Stimulated activated CD8-positive, alpha-beta memory T cell treated with anti-CD3 and anti-CD28 coated beads, Interleukin-12 subunit alpha, Interleukin-12 subunit beta, amount 100 ng/mL, for 4 hours (primary cell): ENCODE measurements at places on chromosomes 12 and 14.

- DNase-seq = no peak
Observed at GRCh38 chr14:89382901-89383845, 33.9 kb downstream of the FOXN3 start.

DNA sequence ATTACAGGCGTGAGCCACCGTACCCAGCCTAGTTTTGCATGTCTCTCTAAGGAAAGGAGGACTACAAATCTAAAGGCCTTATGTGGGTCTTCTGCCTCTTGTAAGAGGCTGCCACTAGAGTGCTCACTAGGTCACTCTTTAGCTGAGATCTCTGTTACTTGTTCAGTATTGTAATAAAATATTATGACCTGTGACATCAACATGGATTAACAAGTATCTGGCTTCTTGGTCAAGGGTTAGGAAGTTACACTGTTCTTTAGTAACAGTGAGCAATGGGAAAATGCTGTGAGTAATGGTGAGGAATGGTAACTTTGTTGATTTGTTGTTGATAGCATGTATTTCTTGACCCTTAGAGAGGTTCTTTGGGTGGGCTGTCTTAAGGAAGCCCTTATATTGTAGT lies 50.5 kb downstream of the ERC1 start:
- no peak for DNase-seq

GRCh38 chr14:59036134-59036533 lies 152.3 kb upstream of the DAAM1 start:
- no peak for DNase-seq

GRCh38 chr12:106302401-106303201 lies at the start of gene TCP11L2:
Gene TCP11L2, plus strand, starts transcription at chr12:106302733. Its CDS starts 8,343 bp downstream, at chr12:106311076.
- peak; percentile 77 for DNase-seq

GRCh38 chr14:36579573-36580140 lies 2.8 kb downstream of the NKX2-8 start:
- no peak for DNase-seq

- DNase-seq = no peak
Observed at GRCh38 chr12:56591961-56592360, 38.2 kb downstream of the BAZ2A start.

- no peak for DNase-seq
Observed at GRCh38 chr12:105861227-105861626, 277.5 kb downstream of the NUAK1 start.

GRCh38 chr12:6444031-6444430 lies 724 bp upstream of the CD27 start:
- DNase-seq = no peak

DNA sequence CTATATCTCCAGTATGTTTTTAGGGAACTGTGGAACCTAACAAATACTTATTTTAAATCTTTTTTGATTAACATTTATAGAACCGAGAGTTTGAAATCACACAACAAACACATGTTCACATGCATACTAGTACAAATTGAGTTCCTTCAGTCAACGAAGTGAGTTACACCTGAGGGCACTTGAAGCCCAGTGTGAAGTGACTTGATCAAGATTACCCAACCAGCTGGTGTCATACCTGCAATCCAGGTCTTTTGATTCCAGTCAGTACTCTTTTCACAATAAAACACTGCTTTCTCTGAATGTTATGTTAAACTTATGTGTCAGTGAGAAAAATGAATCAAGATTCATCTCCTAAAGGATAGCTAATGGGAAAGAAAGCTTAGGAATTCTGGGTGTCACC lies 35.2 kb downstream of the VRK1 start:
- no peak for DNase-seq

GRCh38 chr14:22251090-22251489 lies 337.9 kb downstream of the DAD1 start:
- no peak for DNase-seq

- DNase-seq = no peak
Observed at GRCh38 chr12:14261096-14261495, 104.4 kb upstream of the ATF7IP start.

DNA sequence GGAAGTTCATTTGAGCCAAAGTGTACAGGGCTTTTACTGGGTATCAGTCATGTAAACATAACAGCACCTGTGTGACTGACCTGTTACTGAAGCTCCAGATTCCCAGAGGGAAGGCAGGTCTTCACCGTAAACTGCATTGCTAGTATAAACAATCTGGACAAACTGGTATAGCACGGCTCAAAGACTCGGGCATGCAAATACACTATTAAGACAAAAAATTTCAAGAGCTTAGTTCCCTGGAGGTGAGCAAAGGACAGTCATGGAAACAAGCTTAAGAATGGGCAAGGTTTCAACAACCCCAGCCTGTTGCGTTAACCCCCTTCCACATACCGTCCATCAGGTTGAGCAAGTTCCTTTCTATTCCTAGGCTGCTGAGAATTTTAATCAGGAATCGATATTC lies 9.4 kb downstream of the PARP11 start:
- DNase-seq = no peak

DNA sequence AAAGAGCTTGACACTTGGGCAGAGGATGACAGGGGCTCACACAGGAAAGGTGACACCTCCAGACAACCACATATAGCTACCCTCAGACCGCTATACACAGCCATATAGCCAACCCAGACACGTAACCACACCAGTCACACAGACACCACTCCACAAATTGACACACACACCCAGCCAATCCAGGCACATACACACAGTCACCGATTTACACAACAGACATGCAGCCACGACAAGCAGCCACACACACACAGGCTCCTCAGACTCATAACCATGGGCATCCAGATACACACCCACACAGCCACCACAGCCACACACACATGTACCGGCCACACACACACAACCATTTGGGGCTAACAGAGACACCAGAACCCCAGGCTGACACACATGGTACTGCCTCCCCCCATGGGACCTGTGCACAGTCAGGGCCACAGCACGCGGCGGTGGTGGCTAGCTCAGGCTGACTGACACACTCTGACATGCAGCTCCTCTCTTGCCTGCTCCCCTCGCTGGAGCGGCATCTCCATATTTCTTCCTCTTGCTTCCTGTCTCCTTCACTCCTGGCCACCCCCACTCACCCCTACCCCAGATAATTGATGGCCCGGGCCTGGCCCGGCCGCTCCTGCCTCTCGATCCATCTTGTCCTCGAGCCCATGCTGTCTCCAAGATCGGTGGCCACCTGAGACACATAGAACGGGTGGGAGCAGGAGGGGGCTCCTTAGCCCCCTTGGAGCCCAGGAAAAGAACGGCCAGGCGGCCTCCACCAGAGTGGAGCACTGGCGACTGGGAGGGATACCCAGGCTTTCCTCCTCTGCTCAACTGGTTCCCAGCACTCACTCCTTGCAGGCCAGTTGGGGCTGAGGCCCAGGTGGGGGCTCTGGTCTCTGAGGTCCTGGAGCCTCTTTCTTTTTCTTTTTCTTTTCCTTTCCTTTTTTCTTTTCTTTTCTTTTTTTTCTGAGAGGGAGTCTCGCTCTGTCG lies 6.0 kb upstream of the SHMT2 start:
- DNase-seq = no peak

DNA sequence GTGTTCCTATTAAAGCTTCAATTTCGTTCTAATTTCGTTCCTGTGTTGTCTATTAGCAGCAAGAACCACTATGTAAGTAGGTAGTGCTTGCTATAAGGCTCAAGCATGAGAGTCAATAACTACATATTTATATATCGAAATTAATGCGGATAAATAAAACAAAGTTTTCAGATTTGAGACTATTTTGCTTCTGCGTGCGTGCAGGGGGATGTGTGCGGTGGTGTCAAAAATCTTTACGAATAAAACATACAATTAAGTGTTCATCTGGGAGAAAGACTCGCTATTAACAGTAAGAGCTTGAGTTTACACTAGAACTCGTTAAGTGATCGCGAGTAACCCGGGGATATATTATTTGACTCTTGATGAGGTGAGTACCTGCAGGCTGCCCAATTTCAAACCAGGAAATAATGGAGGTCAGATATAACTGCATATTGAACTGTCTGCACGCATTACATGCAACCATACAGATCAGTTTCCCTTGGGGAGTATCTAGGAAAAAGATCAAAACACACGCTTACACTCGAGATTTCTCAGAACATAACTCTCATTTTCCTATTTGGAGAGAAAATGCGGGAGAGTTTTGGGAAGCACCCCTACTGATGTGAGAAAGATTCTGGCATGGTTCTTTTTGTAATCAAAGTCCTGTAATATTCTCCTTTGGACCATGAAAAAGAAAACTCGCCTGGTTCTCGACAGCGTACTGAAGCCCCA lies 813 bp downstream of the TWF1 start:
- no peak for DNase-seq

DNA sequence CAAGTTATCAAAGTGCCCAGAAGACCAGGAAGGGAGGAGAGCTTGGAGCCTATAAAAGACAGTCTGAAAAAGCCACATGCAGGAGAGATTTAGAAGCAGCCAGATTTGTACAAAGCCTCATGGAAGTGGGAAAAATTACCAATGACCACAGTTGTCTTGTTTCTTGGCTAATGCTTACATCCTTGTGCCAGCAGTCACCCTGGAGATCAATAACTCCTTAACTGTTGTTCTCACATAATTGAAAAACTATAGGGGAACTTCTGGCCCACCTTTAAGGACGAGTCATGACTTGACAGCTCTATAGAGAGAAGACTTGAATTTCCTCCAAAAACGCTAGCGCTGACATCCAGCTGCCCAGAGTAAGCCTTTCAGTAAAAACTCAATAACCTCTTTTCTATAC lies 313.1 kb downstream of the GALC start:
- DNase-seq = no peak

- DNase-seq = no peak
Observed at GRCh38 chr14:81302638-81303037, 81.9 kb upstream of the GTF2A1 start.

- DNase-seq = no peak
Observed at GRCh38 chr12:122982477-122982815, 2.0 kb downstream of the ARL6IP4 start.

DNA sequence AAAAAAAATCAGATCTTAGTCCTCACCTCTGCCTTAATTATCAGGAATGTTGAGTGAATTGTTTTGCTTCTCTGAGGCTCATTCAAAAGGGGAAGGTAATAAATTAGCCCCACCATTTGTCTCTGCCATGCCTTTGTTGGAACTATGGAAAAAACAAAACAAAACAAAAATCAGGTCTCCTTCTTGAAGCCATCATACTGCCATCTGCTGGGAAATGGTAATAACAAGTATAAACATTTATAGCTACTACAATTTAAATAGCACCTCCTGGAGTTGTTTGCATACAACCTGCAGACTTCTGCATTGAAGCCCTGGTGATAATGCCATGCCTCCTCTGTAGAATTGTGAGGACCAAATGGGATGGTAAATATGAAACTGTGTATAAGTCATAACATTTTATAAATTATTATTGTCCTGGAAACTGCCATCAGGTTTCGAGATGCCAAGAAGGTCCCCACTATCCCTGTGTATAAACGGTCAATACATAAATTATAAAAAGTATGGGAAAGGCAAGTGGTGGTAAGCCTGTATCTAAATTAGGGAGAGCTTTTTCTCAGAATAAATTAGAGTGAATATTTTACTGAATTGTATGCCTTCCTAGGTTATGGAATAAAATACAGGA lies 87.2 kb upstream of the FGD4 start:
- DNase-seq = no peak

DNA sequence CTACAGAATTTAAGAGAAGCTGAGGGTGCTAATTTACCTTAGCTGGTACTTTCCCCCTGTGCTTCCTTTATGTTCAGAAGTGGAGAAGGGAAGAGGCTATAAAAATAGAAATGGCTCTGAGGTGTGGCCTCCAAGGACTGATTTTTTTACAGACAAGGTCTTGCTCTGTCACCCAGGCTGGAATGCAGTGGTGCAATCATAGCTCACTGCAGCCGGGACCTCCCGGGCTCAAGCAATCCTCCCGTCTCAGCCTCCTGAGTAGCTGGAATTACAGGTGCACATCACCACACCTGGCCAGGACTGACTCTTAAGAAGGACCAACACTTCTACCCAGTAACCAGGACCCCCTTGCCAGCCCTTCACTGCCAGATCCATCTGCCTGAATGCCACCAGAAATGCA lies 23.9 kb upstream of the NAP1L1 start:
- DNase-seq = no peak

DNA sequence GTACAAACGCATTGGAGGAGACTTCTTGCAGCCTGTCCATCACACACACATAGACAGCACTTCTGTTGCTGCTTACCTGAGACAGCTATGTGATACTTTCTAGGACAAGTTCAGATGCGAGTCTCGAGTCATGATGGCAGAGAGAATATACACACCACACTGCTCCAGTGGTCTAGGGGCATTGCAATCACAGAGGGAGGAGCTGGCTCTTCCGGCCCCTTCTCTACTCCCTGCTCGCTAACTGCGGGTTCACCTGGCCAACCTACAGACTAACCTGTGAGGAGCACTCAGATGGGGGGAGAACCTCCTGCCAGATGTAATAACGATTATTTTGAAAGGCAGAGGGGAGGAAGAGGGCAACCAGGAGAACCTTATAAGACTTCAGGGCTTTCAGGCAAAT lies 30.7 kb downstream of the EMP1 start:
- DNase-seq = no peak

DNA sequence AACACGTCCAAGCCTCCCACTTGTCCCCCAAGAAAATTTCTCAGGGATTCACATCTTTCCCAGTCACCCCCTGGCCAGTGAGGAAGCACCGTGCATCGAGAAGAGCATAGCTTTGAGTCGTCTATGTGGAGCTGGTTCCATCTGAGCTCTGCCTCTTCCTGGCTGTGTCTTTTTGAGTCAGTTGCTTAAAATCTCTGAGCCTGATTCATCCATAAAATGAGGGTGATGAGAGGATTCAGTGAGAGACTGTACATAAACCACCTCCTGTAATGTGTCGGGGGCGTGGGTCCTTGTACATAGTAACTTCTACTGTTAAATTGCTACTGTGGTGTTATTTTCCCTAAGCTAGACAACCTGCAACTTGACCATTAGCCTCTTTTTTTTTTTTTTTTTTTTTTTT lies 13.8 kb downstream of the CD9 start:
- no peak for DNase-seq

DNA sequence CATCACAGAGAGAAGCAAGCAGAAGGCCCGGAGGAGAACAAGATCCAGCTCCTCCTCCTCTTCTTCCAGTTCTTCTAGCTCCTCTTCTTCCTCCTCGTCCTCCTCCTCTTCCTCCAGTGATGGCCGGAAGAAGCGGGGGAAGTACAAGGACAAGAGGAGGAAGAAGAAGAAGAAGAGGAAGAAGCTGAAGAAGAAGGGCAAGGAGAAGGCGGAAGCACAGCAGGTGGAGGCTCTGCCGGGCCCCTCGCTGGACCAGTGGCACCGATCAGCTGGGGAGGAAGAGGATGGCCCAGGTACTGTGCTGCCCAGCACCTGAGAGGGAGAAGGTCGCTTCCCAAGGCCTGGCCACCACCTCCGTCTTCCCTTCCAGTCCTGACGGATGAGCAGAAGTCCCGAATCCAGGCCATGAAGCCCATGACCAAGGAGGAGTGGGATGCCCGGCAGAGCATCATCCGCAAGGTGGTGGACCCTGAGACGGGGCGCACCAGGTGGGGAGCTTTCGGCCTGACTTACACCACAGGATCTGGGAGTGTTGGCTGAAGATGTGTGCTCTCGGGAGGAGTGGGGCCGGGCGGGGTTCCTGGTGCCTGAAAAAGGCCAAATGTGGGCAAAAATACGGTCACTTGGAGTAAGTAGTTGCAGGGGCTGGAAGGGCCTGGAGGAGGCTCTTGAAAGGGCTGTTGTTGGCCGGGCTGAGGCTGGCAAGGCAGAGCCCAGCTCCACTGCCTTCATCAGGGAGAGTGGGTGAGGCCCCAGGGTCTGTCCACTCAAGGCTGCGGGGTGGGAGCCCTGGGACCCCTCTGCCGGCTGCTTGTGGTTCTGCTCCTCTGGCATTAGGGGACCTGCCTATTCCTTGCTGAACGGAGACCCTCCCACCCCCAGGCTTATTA lies 1.4 kb downstream of the ARL6IP4 start:
- DNase-seq = no peak

- no peak for DNase-seq
Observed at GRCh38 chr12:113823016-113823415, 143.1 kb downstream of the RBM19 start.

- DNase-seq = no peak
Observed at GRCh38 chr12:6231359-6232268, 31.4 kb downstream of the CD9 start.
